Activated gamma-delta T cell treated with anti-CD3 and anti-CD28 coated beads, Interleukin-2, amount 50 U/mL, for 16 hours (primary cell): ENCODE measurements at places on chromosomes 12 and 14.

GRCh38 chr14:67425608-67426007 is 13.6 kb upstream of the PLEK2 start:
- DNase-seq = no peak

GRCh38 chr14:104707608-104708595 is 16.1 kb upstream of the ADSS1 start:
- DNase-seq = no peak

GRCh38 chr14:61174441-61174891 is 106.7 kb downstream of the TMEM30B start:
- no peak for DNase-seq

DNA sequence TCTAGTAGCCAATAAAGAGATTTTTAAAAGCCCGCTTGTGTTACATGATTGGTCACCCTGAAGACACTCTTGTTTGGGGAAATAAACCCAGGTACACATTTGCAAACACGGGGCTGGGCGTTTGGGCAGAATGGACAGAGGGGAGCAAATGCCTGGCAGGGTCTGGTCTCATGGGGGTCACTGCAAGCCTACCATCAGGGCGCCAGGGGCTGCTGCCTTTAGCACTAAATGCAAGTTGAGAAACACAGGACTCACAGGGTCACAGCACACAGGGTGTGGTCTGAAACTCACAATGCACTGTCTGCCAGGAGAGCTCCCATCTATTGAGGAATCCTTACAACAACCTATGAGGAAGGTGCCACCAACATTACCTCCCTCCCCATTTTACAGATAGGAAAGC is 62.6 kb downstream of the CHGA start:
- no peak for DNase-seq
